ENCODE measurements at places on chromosomes 4 and X. TPM values are rescaled to one million over a fixed set of nuclear protein-coding genes. Genes with fewer than 3 reads are reported as not detected.

Gene FABP2
- total RNA-seq: not detected

Gene FGFBP2
- total RNA-seq: not detected

Gene SOX3
- not detected for total RNA-seq

Gene RADX
- 18.8 TPM for total RNA-seq

Gene AMOT
- total RNA-seq: 11.0 TPM

Gene MAGEB10
- not detected for total RNA-seq

Gene IRS4
- not detected for total RNA-seq

Gene LINC00632
- 10.9 TPM for total RNA-seq

Gene AFF2
- total RNA-seq: 6.6 TPM

Gene SEC24B
- total RNA-seq: 29.6 TPM

Gene PITX2
- total RNA-seq: 0.18 TPM

Gene PROM1
- total RNA-seq: under 0.01 TPM

Gene PYURF
- total RNA-seq: 81.9 TPM

Gene DNAAF6
- not detected for total RNA-seq

Gene GBA3
- not detected for total RNA-seq

Gene MAP7D2
- 1.2 TPM for total RNA-seq

Gene CT47B1
- not detected for total RNA-seq

Gene PRRG1
- total RNA-seq: 15.3 TPM

Gene SMS
- 46.3 TPM for total RNA-seq

Gene PCDH18
- total RNA-seq: 210 TPM

Gene CTAG1B
- not detected for total RNA-seq

Data from fibroblast of the aortic adventitia (primary cell).